ENCODE measurements at places on chromosomes 1 and 21.

- no peak for DNase-seq
These were observed 32.7 kb upstream of the POFUT2 start for GRCh38 chr21:45320261-45321025.

- DNase-seq, result no peak
These were observed 20.9 kb downstream of the FGGY start for GRCh38 chr1:59317780-59318179.

GRCh38 chr1:227092069-227092468 lies 152.0 kb downstream of the COQ8A start:
- no peak for DNase-seq

DNA sequence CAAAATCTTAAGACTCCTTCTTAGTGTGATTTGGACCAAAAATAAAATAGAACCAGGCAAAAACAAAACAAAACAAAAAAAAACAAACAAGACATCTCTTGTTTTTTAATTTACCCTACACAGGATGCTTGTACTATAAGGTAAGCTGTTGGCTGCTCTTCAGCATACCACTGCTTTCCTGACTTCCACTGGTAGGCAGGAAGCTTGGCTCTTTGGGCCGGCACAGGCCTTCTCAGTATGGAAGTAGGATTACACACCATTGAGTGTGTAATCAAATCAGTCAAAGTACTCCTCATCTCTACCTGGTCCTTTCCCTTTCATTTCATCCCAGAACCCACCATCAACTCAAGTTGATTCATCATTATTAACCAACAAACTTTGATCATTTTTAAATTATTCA lies 61.9 kb upstream of the RGS1 start:
- DNase-seq, result no peak

DNA sequence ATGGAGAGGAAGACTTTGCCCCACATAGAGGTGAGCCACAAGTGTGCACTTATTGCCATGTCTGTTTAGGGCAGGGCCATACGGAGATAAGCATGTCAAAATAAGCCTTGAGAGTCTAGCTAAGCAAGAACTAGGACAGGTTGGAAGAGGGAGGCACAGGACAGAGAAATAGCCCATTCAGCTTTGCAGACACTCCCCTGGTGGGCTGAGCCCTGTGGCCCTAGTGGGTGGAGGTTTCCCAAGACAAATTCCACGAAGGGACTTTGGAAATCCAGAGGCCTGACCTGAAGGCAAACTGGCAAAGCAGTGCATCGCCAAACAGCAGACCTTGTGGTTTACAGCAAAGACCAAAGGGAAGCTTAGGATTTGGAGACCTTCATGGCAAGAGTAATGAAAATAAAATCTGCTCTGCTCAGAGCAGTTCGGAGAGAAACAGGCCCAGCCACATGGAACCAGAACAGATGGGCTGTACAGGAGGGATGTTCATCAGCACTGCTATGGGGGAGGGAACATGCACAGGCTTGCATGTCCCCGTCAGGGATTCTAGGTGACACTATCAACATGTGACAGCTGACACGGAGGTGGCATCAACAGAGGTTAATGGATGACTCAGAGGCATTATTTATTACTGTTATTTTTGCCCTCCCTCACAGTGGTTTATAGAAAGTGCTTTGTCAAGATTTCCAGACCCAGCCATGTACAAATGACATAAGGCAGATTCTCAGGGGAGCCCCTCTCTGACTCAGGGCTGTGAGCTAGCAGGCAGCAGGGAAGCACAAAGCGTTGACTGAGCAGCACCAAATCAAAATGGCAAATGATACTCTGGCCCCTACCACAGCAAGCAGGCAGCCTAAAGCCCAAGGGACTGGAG lies 90.1 kb upstream of the IRF2BP2 start:
- DNase-seq, result no peak

DNA sequence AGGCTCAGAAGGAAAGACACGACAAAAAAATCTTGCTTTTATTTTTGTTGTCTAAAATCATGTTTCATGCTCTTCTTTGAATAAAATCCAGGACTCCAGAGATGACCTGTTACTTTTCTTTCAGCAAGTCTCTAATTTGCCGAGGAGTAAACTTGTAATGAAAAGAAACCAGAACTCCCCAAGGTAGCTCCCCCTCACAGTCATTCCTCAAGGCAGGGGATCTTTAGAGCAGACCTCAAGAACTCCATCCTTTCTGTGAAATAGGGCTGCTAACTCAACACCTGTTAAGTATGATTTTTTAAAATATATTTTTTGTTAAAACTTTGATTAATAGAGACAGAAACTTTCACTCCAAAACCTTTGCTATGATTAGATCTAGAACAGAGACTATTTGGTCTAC lies 82.7 kb upstream of the ABCD3 start:
- no peak for DNase-seq

DNA sequence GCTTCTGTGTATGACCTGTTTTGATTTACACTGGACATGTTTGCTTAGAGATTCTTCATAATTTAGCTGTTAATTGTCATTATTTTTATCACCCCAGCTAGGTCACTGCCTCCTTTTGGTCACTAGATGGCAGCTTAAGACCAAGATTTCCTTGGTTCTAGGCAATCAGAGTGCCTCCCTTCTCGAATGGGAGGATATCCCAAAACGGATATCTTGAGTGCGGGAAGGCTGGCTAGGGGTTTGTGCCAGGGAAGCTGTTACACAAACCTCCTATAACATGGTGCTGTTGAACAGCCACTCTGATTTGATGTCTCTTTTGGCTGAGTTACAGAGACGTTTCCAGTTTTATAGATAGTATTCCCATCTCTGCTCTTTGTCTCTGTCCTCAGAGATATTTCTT lies 283.5 kb downstream of the S1PR1 start:
- DNase-seq, result peak; percentile 3

GRCh38 chr1:15261155-15262002 lies 14.4 kb downstream of the FHAD1 start:
- no peak for DNase-seq

DNA sequence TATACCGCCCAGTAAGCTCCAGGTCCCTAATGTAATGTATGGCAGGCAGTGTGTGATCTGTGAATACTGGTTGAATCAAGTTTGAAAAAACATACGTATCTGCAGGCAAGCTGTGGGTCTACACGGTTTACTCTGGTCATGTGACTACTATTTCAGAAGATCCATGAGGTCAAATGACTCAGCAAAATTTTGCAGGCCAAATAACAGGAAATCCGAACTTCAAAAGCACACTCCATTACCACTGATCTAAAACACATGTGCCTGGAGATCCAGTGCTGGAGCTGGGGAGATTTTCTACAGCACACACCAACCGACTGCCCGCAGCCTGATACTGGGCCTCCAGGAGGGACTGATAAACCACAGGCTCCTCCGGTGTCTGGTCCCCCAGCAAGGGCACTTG lies 64.5 kb upstream of the SLC44A3 start:
- DNase-seq, result no peak

DNA sequence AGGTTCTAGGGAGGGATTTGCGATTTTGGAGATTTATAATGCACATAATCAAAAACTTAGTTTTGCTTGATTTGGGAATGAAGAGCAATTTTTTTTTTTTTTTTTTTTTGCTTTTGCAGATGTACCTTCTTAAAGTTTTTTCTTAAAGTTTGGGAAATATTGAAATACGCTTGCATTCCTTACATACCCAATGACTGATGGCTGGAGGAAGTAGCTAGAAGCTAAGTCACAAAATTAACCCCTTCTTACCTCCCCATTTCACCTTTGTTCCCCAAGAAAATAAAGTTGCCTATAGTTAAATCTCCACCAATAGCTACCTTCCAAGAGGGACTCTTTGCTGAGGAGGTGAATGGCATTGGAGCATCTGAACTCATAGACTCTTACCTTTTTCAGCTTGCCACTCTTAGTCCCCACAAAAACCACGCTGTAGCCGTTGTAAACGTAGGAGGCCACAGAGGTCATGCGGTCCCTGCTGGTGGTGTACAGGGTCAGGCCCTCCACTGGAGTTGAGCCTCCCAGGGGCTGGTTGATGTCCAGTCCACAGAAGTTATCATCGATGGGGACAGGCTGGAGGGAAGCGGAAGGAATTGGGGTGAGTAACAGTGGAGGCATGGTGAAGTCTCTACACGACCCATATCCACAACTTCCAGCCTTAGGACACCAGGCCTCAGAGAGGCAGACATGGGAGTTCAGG lies 34.1 kb downstream of the PLXNA2 start:
- DNase-seq, result no peak

DNA sequence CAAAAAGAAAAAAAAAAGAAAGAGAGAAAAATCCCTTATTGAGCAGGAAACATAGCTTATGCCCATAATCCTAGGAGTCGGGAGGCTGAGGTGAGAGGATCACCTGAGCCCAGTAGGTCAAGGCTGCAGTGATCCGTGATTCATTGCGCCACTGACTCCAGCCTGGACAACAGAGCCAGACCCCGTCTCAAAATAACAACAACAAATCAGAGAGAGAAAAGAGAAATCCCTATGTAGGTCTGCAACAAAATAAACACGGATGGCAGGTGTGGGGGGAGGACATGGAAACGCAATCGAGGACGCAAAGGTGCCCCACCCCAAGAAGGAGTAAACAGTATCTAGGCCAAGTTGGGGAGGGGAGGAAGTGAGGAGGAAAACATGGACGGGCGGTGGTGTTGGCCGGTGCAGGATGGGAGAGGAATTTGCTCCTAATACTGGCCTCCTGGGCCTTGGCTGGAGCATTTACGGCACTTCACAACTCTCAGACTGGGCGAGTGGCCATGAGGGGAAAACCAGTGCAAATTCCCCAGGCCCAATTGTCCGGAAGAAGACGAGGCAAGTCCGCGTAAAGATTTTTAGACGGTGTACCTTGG lies 609 bp upstream of the CHTOP start:
- no peak for DNase-seq

DNA sequence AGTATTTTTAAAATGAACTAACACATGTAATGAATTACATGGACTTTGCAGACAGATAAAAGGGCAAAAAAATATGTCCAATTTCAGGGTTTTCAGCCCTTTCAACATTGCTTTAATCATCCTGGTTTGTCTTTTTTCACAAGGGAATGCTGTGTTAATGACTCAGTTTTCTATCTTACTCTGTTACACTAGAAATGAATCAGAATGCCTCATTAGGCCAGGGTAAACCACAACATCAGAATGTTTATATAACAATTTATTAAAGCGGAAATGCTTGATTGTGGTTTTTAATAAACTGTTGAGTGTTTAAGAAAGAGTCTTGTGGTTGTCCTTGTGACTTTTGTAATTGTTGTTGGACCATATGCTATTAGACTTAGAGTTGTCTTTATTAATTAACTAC lies 13.5 kb downstream of the GORAB start:
- no peak for DNase-seq

DNA sequence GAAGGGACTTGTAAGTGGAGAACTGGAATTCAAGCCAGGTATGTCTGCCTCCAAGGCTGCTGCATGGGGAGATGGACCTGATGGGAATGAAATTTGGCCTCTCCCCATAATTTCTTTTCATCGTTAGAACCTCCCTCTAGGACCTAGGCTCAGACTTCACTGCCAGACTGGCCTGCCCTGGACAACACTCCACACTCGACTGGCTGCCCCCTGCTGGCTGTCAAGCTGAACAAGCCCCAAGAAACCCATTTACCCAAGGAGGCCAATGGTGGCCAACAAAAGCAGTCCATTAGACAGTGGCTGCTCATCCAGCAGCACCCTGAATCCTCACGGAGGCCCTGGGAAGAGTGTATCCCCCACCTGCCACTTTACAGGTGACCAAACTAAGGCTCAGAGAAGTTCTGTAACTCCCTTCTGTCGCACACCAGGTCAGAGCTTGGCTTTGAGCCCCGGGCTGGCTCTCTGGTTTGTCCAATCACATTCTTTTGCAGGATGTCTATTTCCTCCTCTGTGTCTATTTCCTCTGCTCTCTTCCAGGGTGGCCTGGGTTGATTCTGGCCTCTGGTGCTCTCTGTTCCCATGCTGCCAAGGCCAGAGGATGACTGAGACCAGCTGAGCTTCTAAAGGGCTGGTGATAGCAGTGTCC lies 3.8 kb downstream of the RNF186 start:
- peak; percentile 27 for DNase-seq

DNA sequence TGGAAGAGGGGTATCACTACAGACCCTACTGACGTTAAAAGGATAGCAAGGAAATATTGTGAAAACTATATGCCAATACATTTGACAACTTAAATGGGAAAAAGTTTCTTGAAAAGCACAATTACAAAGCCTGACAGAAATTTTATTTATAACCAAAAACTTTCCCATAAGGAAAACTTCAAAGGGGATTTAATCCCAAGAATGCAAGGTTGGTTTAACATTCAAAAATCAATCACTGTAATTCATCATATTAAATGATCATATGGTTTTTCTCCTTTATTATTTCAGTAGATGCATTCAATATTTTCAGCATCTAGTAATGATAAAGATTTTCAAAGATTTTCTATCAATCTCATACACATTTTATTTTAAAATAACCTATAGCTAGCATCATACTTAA lies 13.3 kb downstream of the LRRC8C start:
- no peak for DNase-seq
